Activated CD4-positive, alpha-beta memory T cell treated with anti-CD3 and anti-CD28 coated beads for 36 hours (primary cell): ENCODE measurements at places on chromosomes 11 and 22.

DNA sequence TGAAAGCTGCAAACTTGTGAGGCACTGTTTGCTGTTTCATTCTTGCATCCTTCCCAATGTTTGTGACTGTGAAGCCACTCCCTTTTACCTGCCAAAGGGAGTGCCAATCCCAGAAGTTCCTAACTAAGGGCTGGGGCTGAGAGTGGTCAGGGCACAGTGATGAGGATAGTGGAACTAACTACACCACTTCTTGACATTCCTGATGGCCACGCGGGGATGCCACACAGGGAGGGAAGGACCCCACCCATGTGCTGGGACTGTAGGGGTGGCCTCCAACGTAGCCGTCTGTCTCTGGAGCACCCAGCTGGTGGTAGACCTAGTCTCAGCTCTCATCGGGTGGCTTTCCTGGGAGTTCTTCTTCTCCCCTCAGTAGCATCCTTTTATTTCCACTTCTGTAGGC is 335.5 kb downstream of the CADM1 start:
- no peak for DNase-seq

DNA sequence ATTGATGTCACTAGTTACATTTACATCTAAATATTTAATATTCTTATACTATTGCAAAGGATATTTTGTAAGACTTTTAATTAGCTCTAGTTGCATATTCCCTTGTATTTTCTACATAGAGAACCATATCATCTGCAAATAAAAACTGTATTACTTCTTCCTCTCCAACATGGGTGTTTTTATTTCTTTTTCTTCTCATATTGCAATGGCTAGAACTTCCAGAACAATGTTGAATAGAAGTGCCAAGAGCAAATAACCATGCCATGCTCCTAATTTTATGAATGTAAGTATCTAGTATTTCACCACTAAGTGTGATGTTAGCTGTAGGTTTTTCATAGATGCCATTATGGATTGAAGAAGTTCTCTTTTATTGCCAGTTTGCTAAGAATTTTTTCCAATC is 321.8 kb upstream of the NCAM1 start:
- DNase-seq = no peak

- peak; percentile 86 for DNase-seq
Observed at GRCh38 chr22:37051391-37052385, at the start of gene KCTD17. TSS of gene KCTD17 (plus strand) at chr22:37051742. CDS start at chr22:37051761, 19 bp downstream.

GRCh38 chr11:5690216-5690615 is 626 bp downstream of the TRIM22 start:
- DNase-seq = no peak

GRCh38 chr11:31236143-31236542 is 133.4 kb downstream of the DCDC1 start:
- no peak for DNase-seq

- DNase-seq = peak; percentile 3
Observed at GRCh38 chr11:134515081-134515960, 103.3 kb upstream of the B3GAT1 start.

DNA sequence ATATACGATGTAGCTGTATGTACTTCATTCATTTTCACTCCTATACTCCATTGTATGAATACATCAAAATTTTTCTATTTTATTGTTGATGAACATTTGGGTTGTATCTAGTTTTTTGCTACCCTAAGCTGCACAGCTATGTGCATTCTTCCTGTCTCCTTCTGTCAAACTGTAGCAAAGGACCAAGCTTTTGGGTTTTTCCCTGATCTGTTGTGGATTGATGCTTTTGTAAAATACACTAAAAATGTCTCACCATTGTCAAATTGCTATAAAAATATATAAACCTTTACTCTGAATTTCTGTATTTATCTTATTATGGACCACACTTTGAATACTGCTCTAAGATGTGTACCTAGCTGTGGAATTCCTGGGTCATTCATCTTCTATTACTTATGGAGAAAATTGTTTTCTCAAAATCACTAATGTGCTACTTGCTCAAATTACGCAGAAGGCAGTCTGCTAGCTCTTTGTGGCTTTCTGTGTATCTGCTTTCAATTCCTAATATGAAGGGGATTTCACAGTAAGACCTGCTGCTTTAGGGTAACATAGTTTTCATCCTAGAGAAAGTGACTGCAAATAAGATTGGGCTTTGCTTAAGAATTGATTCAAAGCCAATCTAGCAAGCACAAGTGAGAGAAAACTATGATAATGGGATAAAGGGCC is 123.4 kb downstream of the CYP2R1 start:
- peak; percentile 18 for DNase-seq

- no peak for DNase-seq
Observed at GRCh38 chr11:2390725-2391151, 9.8 kb upstream of the TSSC4 start.

DNA sequence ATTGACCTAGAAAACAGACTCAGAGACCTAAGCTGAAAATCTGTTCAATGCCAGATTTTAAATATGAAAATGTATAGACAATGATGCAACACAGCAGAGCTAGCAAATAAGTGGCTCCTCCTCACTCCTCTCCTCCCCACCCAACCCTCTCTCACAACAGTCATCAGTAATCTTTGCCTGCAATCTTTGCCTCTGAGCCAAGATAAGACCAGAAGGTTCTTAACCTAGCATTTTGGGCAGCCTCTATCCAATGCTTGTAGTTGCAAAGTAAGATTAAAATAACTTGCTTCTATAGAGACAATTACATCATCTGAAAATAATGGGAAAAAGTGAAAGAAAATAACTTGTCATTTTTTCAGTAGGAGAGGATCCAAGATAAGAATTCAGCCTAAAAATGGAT is 117.3 kb downstream of the PARVA start:
- DNase-seq = no peak
